Activated CD4-positive, alpha-beta T cell treated with anti-CD3 and anti-CD28 coated beads, Interleukin-2, amount 50 U/mL, for 4 hours (primary cell): ENCODE measurements at places on chromosomes 1 and 21.

DNA sequence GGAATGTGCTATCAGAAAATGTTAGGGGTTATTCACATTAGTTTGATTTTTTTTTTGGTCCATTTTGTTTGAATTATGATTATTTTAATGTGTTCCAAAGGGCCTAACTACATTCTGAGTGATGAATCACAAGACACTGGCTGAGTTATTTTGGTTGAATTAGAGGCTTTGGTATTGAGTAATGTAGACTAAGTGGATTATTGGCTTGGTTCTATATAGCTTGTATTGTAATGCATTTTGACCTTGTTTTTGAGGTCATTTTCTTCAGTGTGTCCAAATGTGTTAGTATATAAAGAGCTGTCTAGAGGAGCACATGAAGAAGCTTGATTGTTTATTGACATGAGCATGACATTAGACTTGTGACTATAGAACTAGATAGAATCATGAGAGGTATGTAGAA is 3.4 kb downstream of the ZNF326 start:
- no peak for DNase-seq

- no peak for DNase-seq
These were observed 10.3 kb downstream of the WLS start for GRCh38 chr1:68221980-68222373.

DNA sequence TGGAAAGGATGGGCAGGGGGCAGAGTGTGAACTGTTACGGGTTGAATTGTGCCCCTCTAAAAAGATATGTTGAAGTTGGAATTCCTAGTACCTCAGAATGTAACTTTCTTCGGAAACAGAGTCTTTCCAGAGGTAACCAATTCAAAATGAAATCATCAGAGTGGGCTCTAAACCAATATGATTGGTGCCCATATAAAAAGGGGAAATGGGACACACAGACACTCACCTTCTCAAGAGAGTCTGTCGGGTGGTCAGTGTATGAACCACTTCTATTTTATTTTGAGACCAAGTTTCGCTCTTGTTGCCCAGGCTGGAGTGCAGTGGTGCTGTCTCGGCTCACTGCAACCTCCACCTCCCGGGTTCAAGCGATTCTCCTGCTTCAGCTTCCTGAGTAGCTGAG is 7.6 kb downstream of the EDARADD start:
- DNase-seq, result no peak

GRCh38 chr21:34156957-34157356 is 83.6 kb downstream of the MRPS6 start:
- no peak for DNase-seq

DNA sequence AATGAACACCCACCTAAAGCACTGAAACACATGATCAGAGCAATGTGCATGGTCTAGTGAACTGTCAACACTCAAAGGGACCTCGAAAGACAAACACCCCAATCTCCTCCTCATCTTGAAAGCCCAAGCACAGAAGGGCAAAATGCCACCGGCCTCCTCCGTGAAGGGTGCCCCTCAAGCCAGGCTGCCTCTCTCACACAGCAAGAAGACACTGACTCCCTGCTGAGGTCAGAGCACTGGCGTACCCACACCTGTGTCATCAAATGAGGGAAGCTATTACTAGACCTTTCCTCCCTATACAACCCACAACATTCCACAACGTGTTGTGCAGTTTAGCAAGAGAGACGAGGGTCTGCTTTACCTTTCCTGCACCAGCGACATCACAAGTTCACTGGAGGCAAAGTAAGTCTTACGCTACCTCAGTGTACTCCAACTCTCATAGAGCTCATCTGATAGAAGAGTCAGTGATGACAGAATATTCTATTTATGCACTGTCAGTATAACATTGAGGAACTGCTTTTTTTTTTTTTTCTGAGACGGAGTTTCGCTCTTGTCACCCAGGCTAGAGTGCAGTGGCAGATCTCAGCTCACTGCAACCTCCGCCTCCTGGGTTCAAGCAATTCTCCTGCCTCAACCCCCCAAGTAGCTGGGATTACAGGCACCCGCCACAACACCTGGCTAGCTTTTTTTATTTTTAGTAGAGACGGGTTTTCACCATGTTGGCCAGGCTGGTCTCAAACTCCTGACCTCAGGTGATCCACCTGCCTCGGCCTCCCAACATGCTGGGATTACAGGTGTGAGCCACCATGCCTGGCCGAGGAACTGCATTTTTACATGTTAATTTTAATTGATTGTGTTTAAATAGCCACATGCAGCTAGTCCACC is 3.3 kb downstream of the SH3BP5L start:
- DNase-seq, result no peak

DNA sequence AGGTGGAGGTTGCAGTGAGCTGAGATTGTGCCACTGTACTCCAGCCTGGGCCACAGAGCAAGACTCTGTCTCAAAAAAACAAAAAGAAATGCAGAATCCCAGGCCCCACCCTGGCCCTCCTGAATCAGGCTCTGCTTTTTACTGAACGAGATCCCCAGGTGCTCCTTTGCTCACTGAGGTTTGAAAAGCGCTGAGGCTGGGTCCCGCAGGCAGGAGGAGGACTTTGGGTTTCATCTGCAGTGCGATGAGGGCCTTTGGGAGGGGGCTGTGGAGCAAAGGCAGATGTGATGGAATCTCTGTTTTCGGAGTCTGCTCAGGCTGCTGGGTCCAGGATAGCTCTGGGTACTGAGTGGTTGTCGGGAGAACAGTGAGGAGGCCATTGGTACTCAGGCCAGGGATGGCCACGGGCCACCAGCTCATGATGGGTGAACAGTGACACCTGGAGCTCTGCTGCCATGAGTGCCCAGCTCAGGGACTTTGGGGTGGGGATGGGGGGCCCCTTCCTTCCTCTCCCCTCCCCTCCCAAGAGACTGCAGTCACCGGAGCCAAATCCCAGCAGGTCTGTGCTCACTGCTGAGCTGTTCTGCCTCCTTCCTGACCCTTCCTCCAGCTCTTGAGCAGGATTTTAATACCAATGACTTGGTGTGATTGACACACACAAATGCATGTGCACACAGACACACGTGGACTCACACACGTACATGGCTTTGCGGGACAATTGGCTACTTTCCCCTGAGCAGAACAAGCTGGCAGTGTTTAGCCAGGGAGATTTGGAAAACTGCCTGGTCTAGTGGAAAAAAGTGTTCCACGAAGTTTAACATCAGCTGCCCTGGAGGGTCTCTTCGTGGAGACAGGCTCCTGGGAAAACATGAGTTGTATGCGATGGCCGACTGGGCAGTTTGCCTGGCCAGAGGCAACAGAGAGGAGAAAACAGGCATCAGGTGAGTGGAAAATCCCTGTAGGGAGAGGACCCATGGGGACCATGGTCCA is 3.6 kb upstream of the DHRS3 start:
- no peak for DNase-seq

- DNase-seq, result no peak
These were observed 212.3 kb downstream of the MATN1 start for GRCh38 chr1:30511106-30511505.

DNA sequence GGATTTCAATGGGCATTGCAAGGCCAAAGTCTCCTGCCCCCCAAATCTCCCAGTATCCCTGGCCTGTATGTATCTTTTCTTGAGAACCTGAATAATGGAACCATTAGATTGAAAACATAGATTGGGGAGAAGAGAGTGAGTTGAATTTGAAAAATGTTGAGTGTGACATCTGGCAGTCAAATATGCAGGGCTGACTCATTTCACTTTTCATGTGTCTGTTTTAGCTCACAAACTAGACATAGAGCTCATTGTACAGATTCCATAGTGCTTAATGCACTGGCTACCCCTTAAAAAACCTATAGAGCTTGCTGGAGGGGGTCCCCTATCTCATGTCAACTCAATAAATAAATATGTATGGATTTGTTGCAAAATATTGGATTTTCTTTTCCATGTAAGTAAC is 30.8 kb downstream of the DDR2 start:
- no peak for DNase-seq

GRCh38 chr1:61808321-61808720 is 66.0 kb downstream of the PATJ start:
- DNase-seq, result no peak

DNA sequence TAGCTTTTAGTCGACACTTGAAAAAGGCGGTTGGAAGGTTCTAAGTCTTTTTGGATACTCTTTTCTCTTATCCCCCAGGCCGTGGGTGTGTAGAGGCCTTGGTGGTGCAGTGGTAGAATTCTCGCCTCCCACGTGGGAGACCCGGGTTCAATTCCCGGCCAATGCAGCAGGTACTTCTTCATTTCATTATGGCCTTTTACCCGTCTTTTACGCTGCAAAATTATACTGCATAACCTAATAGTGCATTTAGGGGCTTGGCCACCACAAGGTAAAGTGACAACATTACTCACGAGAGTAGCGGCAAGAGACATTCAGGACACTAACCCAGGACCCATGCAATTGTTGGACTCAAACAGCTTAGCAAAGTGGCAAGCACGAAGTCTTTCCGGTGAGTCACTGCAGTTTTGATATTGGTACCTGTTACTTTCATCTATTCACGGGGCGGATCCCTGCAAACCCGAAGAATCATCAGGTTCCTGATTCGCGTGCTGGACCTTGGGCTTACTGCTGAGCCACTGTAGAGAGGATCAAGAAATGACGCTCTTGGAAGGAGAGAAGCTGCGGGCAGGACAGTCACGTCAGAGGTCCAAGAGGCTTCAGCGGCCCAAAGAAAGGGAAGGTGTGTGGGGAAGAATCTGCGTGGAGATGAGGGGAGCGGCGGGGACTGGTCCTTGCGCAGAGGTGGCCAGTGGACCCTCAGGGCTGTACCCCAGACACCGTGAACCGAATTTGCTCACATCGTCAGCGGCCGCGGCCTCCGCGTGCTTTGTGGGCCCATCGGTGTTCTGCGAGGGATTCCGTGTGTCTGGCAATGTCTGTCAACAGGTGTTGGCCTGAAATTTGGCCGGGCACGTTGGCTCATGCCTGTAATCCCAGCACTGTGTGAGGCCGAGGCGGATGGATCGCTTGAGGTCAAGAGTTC is 12.9 kb upstream of the RNU1-4 start:
- DNase-seq, result peak; percentile 43

DNA sequence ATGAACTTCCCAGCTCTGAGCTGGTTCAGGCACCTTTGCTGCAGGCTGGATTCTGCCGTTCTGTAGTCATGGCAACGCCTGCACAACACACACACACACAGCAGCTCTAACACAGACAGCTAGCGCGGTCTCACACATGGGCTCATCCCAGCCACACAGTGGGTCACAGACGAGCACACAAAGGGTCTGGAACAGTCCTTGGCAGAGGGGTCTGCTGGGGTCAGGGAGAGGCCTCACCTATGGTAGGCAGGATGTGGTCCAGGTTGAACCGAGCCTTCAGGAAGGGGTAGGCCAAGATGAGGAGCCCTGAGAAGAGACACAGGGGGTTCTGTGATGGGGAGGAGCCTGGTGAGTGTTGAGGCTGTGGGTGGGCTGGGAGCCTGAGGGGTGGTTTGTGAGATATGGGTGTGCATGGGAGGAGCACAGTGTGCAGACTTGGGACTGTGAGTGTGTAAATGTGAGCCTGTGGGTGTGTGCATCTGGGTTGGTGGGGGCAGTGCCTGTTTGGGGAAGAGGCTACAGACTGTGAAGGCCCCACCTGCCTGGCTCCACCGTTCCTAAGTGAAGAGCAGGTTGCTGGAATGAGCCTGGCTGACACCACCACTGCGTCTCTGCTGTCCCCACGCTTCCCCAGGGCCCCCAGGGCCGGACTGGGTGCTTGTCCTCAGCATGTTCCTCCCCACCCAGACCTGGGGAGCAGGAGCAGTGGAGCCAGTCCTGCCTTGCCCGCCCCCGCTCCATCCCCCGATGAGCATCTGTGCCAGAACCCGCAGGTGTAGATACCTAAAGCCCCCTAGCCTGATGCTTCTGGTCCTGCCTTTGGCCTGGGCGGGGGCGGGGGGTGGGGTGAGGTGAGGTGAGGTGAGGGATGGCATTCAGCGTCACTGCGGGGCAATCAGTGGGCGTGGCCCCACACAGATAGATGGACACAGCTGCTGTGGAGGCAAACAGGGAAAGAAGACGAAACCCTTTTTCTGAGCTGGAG is 1.5 kb downstream of the KNCN start:
- DNase-seq, result no peak

DNA sequence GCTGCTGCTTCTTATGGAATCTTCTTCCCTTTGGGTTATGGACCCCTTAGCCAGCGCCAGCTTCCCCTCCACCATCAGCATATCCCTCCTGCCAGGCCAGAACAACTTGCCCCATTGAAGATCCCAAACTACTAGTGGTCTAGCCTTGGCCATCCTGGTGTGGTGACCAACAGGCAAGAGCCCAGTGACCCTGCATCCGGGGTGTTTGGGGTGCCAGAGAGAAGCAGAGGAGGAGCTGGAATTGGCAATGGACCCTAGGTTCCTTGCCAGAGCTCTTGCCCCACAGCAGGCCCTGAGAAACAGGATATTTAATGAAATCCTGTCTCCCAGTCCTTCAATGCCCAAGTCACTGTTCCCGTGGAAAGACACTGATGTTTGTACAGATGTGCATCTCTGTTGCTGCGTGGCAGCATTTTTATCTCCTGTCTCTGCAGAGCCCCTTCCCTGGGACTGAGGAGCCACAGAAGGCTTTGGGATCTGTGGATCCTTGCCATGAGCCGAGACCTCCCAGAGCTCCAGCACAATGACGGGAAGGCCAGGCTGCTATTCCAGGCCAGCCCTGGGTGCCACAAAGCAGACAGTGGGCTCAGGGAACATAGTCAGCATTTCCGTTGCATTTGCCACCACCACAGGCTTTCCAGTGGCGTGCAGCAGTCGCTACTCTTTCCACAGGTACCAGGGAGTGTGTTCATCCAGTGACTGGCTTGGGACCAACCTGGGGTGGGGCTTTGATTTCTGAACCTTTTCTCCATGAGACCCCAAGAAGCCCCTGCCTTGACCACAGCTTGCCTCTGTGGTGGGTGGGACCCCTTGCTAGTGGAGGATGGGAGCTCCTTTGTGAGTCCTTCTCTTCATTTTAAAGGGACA is 21.6 kb downstream of the NAV1 start:
- DNase-seq, result no peak
